ENCODE measurements at places on chromosomes 4 and X.
A peak's percentile ranks its signal among the peaks of the same experiment; 100 is the strongest.

DNA sequence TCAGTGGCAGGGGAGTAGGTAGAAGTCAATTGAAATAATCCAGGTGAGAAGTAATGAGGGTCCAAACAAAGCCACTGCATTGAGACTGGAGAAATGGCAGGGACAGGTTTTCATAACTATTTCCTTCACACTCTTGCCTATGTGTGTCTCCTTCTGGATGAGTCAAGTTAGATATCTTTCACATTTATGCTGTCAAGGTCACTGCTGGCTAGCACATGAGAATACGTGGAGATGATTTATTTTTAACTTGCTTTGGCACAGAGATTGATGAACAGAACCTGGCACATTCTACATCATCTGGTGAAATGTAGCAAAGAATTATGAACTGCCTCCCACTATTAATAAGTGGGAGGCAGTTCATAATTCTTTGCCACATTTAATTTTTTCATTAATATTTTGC is 66.7 kb upstream of the BOD1L1 start:
- no peak for DNase-seq

DNA sequence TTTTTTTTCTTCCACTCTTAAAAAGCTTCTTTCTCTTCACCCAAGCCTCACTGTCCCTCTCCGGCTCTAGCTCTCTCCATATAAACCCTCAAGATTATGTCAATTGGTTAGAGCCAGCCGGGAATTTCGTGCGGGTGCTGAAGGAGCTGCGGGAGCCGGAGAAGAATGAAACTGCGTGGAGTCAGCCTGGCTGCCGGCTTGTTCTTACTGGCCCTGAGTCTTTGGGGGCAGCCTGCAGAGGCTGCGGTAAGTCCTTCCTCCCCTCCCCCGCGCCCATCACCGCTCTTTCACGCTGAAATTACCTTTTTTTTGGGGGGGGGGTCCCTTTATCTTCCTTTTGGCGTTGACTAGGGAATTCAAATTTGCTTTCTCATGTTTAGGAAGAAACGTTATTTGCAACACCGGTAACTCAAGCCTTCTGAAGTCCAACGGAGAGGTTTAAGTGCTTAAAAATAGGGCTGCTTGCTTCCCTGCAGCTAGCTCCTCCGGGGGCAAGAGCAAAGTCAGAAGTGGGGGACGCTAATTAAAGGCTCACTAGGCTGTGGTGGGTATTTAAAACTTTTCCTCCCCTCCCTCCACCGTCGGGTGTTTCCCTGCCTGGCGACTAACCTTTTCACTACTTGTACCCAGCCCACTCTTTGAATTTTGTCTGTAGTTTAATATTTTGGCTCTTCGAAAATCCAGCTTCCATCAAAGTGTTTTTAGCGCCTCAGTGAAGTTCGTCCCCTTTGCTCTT is 491 bp downstream of the COL4A5 start:
- DNase-seq = no peak

DNA sequence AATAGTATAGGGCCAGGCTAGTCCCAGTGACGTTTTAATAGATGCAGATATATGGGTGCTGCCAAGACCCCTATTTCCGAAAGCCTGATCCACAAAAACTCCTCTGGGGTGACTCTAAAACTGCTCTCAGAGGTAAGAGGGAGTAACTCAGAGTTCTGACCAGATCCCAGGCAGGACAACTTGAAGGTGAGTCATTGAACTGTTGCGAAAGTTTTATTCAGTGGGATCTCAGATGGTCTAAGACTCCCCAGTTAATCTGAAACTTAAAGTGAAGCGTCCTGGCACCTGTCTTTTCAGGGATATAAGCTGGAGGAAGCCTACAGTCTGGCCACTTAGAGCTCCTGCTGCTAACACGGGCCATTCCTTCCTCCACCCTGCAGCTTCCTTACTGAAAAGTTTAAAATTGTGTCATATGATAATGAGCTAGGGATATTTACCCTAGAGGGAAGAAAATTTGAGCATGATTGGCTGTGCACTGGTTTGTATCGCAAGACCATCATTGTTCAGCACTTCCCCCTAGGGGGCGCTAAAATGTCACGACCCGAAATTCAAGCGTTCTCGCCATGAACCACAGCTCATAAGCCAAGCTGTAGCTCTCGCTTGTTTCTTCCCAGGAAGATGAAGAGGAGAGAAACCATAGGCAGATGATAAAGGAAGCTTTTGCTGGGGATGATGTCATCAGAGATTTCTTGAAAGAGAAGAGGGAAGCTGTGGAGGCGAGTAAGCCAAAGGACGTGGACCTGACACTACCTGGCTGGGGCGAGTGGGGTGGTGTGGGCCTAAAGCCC is 19.5 kb downstream of the UTP14A start:
- DNase-seq = no peak

DNA sequence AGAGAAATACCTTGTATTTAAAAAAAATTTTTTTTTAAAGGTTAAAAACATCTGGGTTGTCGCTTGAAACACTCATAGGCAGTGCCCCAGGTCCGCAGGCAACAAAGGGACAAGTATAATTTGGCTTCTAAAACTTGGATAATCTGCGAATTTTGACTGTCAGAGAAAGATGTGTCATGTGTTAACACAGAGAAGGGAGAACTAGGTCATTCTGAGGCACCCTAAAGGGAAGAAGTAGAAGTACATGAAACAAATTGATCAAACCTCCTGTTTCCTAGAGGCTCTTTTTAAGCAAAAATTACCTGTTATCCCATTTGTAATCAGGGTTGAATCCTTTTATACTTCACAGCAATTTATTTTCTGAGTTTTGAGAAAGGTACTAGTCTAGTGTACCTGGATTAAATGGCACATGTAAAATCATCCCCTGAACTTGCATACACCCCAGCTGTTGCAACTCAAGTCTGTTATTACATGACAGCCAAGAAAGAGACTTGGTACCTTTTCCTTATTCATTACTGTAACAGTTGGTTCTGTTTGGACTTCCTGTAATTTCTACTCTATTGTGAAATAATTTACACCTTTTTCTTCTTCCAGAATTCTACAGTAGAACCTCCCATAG is 1.7 kb downstream of the SRD5A3 start:
- DNase-seq = no peak

- no peak for DNase-seq
Measured at GRCh38 chr4:189221691-189222090, 719.0 kb upstream of the FRG1 start.

DNA sequence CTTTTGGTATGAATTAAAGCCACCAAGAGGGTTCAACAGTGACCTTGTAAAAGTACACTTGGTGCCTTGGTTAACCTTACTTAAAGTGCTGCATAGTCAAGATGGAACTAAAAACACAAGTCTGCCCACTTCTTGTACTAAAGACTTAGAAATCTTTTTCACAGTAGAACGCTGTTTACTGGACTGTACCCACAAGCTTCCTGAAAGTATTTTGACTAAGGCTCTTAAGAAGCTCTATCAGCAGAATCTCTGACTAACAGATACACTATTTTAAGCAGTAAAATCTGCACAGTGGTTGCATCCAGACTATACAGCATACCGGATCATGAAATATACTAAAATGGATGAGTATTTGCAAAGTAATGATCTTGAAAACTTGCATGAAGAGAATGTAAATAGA is 7.2 kb downstream of the RAB28 start:
- no peak for DNase-seq

DNA sequence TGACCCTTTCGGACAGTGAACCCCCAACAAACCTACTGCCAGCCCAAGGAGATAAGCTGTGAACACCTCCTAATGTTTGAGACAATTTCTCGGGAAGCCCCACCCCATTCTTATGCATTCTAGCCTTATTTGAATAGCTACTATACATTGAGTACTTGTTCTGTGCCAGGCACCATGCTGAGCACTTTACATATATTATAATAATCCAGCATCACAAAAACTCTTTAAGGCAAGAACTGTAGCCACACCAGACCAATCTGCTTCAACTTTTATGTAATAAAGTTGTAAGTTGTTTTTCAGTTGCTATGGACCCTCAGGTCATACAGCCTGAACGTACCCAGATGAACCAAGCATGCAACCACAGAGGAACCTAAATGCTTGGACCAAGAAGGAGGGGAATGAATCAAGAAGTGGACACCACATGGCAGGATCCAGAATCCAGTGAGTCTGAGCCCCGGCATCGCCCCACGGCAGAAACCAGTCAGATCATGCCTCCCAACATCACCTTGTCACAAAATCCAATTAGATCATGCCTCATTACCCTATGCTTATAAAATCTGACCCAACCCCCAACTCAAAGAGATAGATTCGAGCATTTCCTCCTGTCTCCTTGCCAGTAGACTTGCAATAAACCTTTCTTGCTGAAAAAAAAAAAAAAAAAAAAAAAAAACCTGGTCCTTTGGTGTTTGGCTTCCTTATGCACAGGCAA is 225.0 kb downstream of the QDPR start:
- no peak for DNase-seq

GRCh38 chr4:15918484-15919129 is 19.9 kb downstream of the FGFBP1 start:
- peak; percentile 33 for DNase-seq

DNA sequence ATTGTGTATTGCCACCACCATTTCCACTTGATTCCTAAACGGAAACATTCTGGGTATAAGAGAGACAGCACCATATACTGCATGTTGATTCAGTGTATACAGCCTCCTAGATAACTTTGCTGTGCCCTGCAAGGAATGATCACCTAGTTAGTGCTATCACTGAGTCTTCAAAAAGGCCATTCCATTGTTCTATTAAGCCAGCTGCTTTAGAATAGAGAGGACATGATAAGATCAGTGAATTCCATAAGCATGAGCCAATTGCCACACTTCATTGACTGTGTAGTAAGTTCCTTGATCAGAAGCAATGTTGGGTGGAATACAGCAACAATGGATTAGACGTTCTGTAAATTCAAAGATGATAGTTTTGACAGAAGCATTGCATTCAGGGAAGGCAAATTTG is 1047.3 kb downstream of the PCDH18 start:
- DNase-seq = no peak

- DNase-seq = no peak
Measured at GRCh38 chr4:152828122-152828521, 48.4 kb downstream of the ARFIP1 start.

GRCh38 chrX:3184176-3184930 is 143.1 kb downstream of the ARSF start:
- DNase-seq = no peak

GRCh38 chr4:77021614-77022089 is 54.1 kb downstream of the CCNI start:
- no peak for DNase-seq

DNA sequence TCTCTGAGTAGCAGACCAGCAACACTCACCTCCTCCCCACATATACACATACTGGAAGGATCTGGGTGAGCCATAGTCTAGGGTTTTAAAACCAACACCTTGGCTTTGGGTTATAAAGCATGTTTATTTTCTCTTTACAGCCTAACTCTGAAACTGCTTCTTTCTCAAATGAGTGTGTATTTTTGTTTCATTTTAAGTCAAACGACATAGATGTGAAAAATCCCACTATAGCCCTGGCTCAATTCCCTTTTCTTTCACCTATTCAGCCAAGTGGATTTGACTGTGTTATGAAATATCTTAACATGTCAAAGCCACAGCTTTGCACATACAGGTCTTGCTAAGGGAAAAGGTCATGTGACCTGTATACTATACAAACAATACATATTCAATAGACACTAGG is 13.8 kb downstream of the NEXMIF start:
- no peak for DNase-seq

- DNase-seq = no peak
Measured at GRCh38 chr4:3775005-3775404, 8.8 kb downstream of the ADRA2C start.

Measured in NCI-H187 treated with DMSO at 0.1 percent for 48 hours (cell line).